ENCODE measurements at places on chromosomes 7 and 10.

GRCh38 chr10:95508730-95509129 lies 52.4 kb downstream of the SORBS1 start:
- no peak for DNase-seq

- DNase-seq = peak; percentile 19
These were observed 14.2 kb upstream of the SYPL1 start for GRCh38 chr7:106126170-106126938.

- no peak for DNase-seq
These were observed 173.6 kb downstream of the PRKCQ start for GRCh38 chr10:6406220-6407033.

- no peak for DNase-seq
These were observed 2.4 kb upstream of the PRR15 start for GRCh38 chr7:29561271-29561670.

Data from BE2C (cell line).